ENCODE measurements at places on chromosomes 16 and 17.

DNA sequence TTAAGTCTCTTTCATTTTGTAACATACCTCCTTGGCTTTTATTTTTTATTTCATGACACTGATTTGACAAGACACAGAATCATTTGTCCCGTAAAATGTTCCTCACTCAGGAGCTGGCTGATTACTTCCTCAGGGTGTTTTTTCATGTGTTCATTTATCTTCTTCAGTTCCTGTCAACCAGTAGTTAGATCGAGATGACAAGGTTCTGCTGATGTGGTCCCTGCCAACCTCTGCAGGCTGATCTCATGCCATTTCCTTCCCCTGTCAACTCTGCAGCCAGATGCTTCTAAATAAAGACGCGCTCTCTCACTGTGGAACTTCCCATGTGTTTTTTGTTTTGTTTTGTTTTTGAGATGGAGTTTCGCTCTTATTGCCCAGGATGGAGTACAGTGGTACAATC, 8.1 kb upstream of the CXCL16 start:
- no peak for DNase-seq

GRCh38 chr17:27538156-27538955, 82.1 kb downstream of the KSR1 start:
- DNase-seq: peak; percentile 80

- DNase-seq: no peak
Measured at GRCh38 chr16:15960124-15960971, 10.9 kb downstream of the ABCC1 start.

- DNase-seq: no peak
Measured at GRCh38 chr16:49373504-49373903, at the start of gene C16orf78. Gene C16orf78, plus strand, starts transcription at chr16:49373804. Its CDS starts 136 bp downstream, at chr16:49373940.
